ENCODE measurements at places on chromosomes 6 and 20.

GRCh38 chr20:45419188-45420091 lies 3.5 kb downstream of the PIGT start:
- no peak for DNase-seq

GRCh38 chr6:43644940-43645612 lies at the start of gene RSPH9:
RSPH9 (plus strand) TSS chr6:43645036; CDS start chr6:43645099, 63 bp downstream.
- DNase-seq: peak; percentile 71

- no peak for DNase-seq
Measured at GRCh38 chr20:1265226-1265915, 723 bp upstream of the SNPH start.

GRCh38 chr6:44049163-44049988 lies 77.9 kb downstream of the MRPL14 start:
- no peak for DNase-seq

DNA sequence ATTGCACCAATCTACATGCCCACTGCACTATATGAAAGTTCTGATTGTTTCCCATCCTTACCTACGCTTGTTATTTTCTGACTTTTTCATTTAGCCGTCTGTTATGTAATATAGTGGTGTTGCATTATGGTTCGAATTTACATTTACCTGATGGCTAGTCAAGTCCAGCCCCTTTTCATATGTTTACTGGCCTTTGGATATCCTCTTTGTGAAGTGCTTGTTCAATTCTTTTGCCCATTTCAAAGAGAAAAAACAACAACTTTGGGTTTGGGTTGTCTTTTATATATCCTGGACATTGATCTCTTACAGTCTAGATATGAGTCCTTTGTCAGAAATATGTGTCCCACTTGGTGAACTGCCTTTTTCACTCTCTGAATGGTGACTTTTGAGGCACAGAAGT lies 21.1 kb downstream of the PPP1R14C start:
- DNase-seq: no peak

GRCh38 chr20:48844996-48845395 lies 17.2 kb upstream of the PREX1 start:
- no peak for DNase-seq

DNA sequence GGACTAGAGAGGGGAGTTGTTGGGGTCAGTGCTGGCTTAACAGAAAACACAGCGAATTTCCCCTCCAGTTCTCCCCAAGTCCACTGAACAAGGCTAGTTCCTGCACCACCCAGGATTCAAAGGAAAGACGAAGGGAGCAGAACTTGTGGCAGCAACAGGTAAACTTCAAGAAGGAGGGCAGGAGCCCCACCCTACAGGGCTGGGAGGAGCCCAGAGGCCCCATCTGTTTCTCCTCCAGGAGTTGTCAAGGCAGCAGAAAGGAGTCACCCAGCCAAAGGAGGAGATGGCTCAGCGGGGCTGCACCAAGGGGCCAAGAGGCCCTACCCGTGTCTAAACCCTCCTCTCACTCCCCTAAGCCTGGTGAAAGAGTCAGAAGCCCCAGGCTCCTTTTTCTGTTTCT lies 1.7 kb downstream of the SAPCD1 start:
- DNase-seq: no peak

GRCh38 chr20:59835448-59836395 lies 97.7 kb downstream of the SYCP2 start:
- DNase-seq: peak; percentile 72

GRCh38 chr6:133707456-133707855 lies 181.5 kb upstream of the TCF21 start:
- DNase-seq: no peak

DNA sequence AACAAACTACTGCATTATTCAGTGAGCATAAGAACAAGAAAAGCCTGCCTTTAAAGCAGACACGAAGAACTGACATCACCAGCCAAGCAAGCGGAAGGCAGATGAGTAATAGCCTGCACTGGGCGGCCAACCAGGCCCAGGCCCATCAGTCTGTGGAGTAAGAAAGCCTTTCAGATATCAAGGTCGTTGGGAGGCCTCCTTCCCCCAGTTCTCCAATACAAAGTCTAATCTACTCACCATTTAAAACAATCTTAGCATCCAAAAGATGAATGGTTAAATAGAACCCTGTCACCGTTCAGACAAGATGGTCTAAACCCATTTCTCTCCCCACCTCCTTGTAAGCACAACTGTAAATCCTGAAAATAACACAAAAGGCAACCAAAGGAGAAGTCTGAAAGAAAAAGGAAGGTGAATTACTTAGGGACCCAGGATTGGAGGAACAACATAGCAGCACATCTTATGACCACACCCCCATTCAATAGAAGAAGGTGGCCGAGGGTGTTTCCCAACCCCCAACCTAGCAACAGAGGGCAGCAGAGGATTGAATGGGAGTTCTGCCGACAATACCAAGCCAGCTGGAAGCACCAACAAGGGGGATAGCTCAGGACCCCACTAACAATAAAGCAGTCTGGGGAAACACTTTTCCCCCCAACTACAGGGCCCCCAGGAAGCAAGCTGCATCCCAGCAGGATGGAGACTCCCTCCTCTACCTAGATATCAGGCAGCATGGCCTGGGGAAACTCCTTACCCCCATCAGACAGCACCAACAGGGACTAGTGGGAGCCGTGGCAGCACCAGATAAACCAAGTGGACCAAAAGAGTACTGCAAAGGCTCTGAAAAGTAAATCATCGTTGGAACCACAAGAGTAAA lies 67.9 kb downstream of the ZHX3 start:
- peak; percentile 78 for DNase-seq

GRCh38 chr20:58646703-58647102 lies 4.4 kb upstream of the STX16 start:
- DNase-seq: no peak

DNA sequence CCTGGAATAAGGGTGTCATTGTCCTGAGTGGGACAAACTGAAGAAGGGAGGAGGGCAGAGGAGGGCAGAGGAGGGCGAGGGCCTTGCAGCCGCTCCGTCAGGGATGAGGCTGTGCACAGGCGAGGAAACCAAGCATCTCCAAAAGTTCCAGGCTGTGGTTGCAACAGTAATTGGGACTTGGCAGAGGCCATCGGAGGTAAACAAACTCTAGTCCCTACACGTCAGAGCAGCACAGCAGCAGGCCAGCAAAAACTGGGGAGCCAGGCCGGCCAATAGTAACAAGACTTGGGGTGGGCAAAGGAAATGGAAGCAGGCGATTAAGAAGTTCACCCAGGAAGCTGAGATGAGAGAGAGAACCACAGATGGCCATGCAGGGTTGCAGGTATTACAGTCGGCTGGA lies 142.8 kb downstream of the SMOC2 start:
- no peak for DNase-seq

GRCh38 chr6:45650524-45651135 lies 272.9 kb upstream of the SUPT3H start:
- DNase-seq: no peak

GRCh38 chr20:4829514-4830215 lies 108.0 kb downstream of the PRND start:
- no peak for DNase-seq

DNA sequence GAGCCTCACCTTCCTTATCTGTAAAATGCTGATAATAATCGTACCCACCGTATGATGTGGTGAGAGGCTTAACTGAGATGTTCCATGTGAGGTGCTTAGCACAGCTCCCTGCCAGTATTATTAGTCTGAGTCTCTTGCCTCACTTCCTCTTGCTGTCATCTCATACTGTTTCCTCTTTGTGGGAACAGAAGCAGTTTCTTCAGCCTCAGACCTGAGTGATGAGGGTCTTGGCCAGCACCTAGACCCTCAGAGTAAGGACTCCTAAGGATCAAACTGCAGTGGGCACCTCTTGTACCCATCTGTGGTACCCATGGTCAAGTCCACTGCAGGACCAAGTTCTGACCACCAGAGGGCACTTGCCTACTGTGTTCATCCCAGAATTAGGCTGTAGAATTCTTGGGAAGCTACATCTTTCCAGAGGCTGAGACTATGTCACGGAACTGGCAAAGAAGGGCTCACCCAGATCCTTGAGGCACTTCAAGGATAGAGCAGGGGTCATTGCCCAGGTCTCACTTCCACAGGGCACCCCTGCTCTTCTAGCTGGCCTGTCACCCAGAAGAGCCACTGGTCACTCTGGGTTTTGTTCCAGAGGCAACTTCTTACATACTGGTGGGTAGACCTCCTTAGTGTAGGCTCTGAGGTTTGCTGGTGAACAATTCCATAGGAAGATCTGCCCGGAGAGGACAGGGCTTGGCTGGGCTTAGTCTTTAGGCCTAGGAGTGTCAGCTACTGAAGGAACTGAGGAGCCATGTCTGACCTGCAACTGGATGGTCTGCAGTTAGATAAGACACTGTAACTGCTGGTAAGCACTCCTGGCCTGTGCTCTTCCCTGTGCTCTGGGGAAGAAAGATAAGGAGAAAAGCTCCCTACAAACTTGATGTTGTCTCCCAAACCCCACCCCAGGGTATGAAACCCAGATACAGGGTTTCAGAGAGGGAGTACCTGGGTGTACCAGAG lies 20.6 kb upstream of the SGK2 start:
- DNase-seq: peak; percentile 67

GRCh38 chr20:49823152-49823847 lies 10.7 kb downstream of the SLC9A8 start:
- DNase-seq: no peak

- no peak for DNase-seq
Measured at GRCh38 chr6:30821862-30822784, 62.2 kb upstream of the DDR1 start.

GRCh38 chr20:61044499-61044898 lies 207.6 kb upstream of the CDH4 start:
- no peak for DNase-seq

DNA sequence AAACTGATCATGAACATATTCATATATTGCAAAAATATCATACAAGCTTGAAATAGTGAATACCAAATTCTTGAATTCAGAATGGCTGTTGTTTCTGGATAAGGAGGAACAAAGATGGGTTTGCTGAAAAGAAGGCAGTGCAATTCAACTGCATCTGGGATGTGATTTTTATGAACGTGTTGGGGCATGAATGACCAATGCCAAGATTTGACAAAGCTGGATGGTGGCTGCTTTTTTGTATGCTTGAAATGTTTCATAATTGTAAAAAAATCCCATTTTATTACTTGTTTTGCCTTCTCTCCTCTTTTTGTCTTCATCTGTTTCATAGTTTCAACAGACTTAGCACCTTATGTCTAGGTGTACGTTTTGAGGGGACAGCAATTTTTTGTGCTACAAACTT lies 36.8 kb upstream of the BCAS1 start:
- DNase-seq: no peak

DNA sequence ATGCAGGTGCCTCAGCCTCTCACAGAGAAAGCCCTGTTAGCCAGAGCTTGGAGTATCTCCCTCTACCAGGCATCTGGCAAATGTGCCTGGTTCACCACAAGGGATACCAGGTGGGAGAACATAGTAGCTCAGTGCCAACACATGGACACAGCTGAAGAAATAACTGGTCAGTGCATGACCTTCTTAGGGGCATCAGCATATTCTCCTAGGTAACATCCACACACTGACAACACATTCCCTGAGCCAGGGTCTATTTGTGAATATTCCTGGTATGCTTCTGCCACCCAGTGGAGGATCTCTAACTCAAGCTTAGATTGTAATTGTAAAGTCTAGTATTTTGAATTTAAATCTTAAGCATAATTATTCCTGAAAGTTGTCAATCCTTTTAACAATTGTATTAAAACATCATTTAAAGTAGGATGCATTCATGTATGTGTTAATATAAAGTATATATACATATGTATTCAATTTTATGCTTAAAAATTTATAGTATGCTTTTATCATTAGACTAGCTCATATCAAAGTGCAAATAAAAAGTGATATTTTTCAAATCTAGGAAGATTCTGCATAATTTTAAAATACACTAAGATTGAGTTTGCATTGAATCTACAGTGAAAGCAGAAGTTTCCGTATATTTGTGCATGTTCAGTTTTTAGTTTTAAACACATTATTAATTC lies 45.3 kb upstream of the COL21A1 start:
- DNase-seq: peak; percentile 27

DNA sequence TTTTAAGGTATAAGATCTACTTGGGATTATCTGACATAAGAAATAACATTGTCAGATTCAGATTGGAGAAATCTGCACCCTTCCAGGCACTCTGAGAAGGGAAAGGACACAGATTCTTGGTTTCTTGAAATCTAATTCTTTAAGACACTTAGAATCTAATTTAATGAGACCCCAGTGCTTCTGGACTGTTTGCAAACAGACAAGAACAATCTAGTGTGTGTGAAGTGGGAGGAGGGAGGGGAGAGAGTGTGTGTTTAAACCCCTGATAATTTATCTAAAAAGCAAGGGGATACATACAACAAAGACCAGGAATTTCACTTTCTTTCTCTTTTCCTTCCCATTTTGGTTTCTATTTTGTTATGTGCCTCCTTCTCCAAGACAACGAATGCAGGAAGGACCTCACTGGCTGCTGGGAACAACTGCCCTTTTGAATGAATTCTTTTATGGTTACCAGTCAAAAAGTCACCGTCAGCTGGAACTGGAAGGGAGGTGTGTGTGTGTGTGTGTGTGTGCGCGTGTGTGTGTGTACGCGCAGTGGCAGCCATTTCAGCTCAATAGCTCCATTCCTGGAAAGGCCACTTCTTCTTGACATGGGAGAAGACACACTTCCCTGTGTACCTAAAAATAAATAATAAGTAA lies 129.4 kb downstream of the BCAS1 start:
- DNase-seq: no peak

GRCh38 chr6:161257793-161258457 lies 15.9 kb downstream of the AGPAT4 start:
- no peak for DNase-seq

DNA sequence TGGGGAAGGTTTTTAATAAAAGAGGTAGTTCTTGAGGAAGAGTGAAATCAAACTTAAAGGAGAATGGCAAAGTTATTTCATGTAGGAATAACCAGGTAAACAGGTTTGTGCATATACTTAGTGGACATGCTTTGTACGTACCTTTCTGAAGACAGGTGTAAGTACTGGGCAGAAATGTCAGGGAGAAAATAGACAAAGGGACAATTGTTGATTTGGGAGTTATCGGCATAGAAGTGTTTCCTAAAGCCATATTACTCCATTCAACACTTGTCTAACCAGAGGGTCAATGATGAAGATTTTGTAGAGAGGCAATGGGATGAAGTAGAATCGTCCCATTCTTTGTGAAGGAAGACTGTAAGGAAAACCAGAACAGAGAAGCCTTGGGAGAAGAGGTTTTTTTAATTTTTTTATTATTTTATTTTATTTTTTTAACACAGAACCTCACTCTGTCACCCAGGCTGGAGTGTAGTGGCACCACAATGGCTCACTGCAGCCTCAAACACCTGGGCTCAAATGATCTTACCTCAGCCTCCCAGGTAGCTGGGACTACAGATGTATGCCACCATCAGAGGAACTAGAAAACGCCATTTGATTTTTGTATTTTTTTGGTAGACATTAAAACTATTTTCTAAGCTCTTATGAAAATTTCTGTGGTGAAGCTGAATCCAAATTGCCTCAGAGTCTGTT lies 18.0 kb downstream of the SMAP1 start:
- DNase-seq: no peak

DNA sequence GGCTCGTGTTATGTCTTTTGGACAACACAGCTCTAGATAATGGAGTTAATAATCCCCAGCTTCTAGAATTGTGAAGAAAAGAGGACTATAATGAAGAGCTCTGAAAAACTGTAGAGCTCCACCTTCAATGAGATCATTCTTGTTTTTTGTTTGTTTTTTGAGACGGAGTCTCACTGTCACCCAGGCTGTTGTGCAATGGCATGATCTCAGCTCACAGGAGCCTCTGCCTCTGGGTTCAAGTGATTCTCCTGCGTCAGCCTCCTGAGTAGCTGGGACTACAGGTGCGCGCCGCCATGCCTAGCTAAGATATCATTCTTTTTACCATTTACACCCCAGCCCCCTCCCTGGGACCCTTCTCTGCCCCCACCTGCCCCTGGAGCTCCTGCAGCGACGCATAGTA lies 36.6 kb downstream of the ERGIC3 start:
- DNase-seq: no peak

Data from ovary (tissue), 10 donors.